ENCODE measurements at places on chromosomes 2 and 18. TPM values are rescaled to one million over a fixed set of nuclear protein-coding genes. Genes with fewer than 3 reads are reported as not detected.

DNA sequence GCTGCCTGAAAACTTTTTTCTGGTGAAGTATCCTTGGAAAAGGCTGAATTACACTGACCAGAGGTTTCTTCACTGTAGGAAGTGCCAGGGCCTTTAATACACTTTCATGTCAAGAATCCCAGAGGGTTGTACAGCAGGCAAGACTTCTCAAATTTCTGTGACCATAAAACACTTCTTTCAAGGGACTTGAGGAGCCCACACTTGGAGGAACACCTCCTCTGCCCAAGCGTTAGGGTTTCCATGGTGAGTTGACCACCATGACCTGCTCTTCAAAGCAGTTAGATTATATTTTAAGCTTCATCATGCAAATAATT, 12.9 kb upstream of the SALL3 start:
- no peak for DNase-seq

The PPP1R1C gene
- not detected for total RNA-seq

DNA sequence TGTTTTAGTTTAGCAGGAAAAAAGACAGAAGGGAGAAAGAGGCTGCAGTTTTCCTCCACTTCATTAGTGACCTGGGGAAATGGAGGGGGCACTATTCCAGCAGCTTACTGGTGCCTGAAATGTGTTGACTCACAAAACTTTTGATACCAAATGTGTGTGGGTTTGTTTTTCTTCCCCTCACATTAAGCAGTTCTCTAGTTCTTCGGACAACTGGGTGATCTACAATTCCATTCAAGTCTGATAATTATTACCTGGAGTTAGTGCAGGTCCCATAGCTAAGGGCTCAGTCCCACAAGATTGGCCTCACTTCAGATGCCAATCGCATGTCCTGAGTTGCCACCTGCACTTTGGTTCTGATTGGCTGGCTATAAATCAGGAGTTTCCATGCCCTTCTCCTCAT, 28.4 kb downstream of the PMAIP1 start:
- no peak for DNase-seq

- DNase-seq = no peak
These were observed 63.5 kb downstream of the ARHGAP15 start for GRCh38 chr2:143192716-143193115.

GRCh38 chr2:230166557-230167170, 53.1 kb downstream of the SP110 start:
- DNase-seq = no peak

The FAM124B gene
- not detected for total RNA-seq

- DNase-seq = no peak
These were observed 136.9 kb downstream of the PTGR3 start for GRCh38 chr18:75071866-75072671.

GRCh38 chr18:10705786-10706185, 180.0 kb downstream of the NAPG start:
- DNase-seq = no peak

The BUB1 gene
- 1.6 TPM for total RNA-seq

GRCh38 chr2:127607399-127607908, 38.5 kb upstream of the GPR17 start:
- DNase-seq = no peak
